ENCODE measurements at places on chromosomes 11 and 22.

- no peak for DNase-seq
Observed at GRCh38 chr11:10784232-10785145, 24.2 kb downstream of the EIF4G2 start.

DNA sequence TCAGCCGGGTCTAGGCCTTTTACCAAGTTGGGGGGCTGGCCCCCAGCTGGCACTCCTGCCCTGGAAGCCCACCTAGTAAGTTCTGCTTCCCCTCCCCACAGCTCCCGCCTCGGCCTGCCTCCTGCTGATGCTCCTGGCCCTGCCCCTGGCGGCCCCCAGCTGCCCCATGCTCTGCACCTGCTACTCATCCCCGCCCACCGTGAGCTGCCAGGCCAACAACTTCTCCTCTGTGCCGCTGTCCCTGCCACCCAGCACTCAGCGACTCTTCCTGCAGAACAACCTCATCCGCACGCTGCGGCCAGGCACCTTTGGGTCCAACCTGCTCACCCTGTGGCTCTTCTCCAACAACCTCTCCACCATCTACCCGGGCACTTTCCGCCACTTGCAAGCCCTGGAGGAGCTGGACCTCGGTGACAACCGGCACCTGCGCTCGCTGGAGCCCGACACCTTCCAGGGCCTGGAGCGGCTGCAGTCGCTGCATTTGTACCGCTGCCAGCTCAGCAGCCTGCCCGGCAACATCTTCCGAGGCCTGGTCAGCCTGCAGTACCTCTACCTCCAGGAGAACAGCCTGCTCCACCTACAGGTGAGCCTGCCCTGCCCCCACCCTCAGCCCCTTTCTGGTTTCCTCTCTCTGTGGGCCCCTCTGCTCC lies 7.3 kb downstream of the RTN4RL2 start:
- DNase-seq: no peak

- no peak for DNase-seq
Observed at GRCh38 chr11:27255447-27255828, 107.6 kb downstream of the CCDC34 start.

- no peak for DNase-seq
Observed at GRCh38 chr11:130858215-130858614, 58.1 kb downstream of the SNX19 start.

DNA sequence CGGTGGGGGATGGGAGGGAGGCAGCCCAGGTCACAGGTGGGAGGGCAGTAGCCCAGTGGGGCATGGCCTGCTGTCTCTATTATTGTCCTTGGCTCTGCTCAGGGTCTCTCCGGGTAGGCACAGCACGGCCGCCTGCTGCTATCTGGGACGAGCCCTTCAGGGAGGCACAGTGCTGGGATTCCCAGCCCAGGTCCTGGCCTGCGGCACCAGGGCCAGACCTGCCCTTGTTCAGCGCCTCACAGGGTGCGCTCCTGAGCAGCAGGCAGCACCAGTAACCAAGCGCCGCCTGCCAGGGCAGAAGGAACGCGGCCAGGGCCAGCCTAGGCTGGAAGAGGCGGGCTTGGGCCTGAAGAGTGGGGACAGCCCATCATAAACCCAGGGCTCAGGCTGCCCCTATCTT lies 151.0 kb downstream of the MPPED1 start:
- no peak for DNase-seq

GRCh38 chr22:21642584-21643448 lies 714 bp downstream of the SDF2L1 start:
- DNase-seq: no peak

- no peak for DNase-seq
Observed at GRCh38 chr11:14190992-14191778, 167.8 kb downstream of the RRAS2 start.

DNA sequence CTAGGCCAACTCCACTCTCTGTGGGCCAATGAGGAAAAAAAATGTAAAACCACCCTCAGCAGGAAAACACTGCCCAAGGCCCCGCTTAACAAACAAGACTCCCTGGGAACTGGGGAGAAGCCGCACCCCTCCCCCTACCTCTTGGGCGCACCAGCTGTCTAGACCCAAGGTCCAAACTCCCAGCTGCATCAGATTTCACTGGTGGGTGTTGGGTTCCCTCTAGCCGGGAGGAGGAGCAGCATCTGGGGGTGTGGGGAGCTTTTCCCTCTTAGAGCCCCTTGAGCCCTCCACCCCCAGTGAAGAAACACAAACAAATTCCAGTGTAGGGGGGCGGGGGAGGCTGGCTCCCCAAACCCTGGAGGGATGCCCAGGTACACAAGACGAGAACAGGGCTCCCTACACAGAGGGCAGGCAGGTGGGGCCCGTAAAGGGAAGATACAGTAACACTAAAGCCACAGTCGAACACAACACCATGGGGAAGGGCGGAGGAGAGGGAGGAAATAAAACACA lies 64.9 kb downstream of the NECTIN1 start:
- no peak for DNase-seq

DNA sequence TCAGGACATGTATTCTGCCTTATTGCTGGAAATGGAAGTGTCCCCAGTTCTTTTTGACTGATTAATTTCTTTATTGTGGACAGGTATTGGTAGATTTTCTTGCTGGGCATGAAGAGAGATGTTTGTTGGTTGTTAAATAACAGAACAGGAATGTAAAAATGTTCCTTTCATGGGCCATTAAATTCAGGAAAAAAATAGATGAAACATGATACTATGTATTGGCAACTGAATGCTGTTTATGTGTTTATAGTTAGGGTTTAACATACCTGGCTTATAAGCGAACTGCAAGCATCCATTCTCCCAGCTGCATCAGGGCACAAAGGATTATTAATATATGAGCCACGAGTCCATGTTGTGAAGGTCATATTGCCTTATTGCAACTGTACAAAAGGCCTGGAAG lies 368.5 kb downstream of the NELL1 start:
- no peak for DNase-seq

DNA sequence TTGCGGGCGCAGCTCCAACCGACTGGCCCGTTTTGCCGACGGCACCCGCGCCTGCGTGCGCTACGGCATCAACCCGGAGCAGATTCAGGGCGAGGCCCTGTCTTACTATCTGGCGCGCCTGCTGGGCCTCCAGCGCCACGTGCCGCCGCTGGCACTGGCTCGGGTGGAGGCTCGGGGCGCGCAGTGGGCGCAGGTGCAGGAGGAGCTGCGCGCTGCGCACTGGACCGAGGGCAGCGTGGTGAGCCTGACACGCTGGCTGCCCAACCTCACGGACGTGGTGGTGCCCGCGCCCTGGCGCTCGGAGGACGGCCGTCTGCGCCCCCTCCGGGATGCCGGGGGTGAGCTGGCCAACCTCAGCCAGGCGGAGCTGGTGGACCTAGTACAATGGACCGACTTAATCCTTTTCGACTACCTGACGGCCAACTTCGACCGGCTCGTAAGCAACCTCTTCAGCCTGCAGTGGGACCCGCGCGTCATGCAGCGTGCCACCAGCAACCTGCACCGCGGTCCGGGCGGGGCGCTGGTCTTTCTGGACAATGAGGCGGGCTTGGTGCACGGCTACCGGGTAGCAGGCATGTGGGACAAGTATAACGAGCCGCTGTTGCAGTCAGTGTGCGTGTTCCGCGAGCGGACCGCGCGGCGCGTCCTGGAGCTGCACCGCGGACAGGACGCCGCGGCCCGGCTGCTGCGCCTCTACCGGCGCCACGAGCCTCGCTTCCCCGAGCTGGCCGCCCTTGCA lies 1.0 kb downstream of the FJX1 start:
- no peak for DNase-seq

DNA sequence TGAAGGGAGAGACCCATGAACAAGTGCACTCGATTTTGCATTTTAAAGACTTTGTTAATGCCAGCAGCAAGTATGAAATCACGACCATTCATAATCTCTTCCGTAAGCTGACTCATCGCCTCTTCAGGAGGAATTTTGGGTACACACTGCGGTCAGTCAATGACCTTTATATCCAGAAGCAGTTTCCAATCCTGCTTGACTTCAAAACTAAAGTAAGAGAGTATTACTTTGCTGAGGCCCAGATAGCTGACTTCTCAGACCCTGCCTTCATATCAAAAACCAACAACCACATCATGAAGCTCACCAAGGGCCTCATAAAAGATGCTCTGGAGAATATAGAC lies 5.9 kb downstream of the SERPIND1 start:
- DNase-seq: no peak

DNA sequence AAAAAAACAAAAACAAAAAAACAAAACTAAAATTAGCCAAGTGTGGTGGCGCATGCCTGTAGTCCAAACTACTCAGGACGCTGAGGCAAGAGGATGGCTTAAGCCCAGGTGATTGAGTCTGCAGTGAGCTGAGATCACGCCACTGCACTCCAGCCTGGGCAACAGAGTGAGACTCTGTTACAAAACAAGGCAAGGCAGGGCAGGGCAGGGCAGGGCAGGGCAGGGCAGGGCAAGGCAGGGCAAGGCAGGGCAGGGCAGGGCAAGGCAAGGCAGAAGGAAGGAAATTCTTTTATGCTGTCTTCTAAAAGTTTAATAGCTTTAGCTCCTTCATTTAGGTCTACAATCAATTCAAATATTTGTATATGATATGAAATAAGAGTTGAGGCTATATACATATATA lies 50.1 kb upstream of the RASSF10 start:
- DNase-seq: no peak

- no peak for DNase-seq
Observed at GRCh38 chr22:26845021-26845743, 187.8 kb downstream of the MIAT start.
